ENCODE measurements at places on chromosomes 2 and 18.
A peak's percentile ranks its signal among the peaks of the same experiment; 100 is the strongest.

GRCh38 chr2:136131961-136132824 is 14.2 kb upstream of the CXCR4 start:
- no peak for DNase-seq

GRCh38 chr2:174063492-174064092 is 98.4 kb upstream of the SP3 start:
- no peak for DNase-seq

- peak; percentile 18 for DNase-seq
These were observed 332.5 kb downstream of the PID1 start for GRCh38 chr2:228938629-228939028.

GRCh38 chr18:79519751-79520477 is 124.2 kb downstream of the NFATC1 start:
- DNase-seq = no peak

DNA sequence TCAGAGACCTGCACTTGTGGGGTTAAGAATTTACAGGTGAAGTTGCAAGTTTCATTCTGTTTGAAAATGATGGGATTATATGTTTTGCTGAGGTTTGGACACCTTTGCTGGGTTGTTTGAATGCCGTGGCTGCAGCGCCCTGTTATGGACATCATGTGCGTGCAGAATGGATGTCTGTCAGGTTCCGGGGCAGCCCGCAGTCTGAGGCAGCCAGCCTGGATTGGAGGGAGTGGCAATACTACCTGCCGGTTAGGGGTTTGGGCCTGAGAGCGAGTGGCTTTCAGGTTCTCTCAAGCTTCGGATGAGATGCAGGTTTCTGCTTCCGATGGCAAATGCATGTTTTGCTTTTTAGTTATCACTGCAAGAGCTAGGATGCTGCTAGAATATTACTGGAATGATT is 1.1 kb downstream of the CASP8 start:
- DNase-seq = no peak

- peak; percentile 76 for DNase-seq
These were observed 263.6 kb downstream of the AFF3 start for GRCh38 chr2:99878581-99879350.

DNA sequence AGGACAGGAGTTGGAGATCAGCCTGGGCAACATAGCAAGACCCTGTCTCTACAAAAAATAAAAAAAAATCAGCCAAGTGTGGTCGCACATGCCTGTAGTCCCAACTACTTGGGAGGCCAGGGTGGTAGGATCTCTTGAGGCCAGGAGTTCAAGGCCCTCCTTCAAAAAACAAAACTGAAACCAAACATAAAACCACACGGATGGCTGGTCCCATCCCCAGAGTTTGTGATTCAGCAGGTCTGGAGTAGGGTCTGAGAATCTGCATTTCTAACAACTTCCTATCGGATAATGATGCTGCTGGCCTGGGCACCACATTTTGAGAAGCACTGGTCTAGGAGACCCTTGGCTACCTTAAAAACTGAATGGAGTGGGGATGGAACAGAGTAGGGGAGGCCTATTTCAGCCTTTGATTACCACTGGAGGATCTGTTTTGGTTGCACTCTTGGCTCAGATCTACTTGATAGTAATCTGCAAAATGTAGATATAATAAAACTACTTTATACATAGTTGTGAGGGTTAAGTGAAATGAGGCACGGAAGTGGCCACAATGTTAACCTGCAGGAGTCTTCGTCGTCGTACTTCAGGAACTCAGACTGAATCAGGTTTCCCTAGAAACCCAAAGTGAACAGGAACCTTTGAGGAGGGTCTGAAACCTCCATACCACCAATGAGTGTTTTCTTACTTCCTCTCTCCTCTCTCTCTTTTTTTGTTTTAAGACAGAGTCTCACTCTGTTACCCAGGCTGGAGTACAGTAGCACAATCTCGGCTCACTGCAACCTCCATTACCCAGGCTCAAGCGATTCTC is 25.5 kb upstream of the NFE2L2 start:
- no peak for DNase-seq
